ENCODE measurements at places on chromosomes 3 and 15.

GRCh38 chr3:171790898-171791691, 19.2 kb downstream of the PLD1 start:
- DNase-seq, result no peak

DNA sequence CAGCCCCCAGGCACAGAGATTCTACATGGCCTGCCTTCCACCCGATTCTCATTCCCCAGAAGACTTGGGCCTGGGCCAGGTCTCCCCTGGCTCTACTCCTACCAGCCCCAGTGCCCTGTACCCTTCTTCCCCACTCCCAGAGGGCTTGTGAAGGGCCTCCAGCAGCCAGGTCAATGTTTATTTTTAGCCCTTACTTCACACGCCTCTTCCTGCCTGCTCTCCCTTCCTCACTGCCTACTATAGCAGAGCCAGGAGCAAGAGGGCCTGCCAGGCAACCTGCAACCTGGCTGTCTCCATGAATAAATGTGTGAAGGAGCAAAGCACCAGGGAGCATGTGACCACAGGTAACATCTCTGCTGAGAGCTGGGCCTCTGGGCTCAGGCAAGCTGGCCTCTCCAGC, 26.4 kb upstream of the APEH start:
- peak; percentile 61 for DNase-seq

- no peak for DNase-seq
Observed at GRCh38 chr15:57285386-57285785, 90.9 kb upstream of the CGNL1 start.

GRCh38 chr3:15367059-15367458, 34.7 kb upstream of the SH3BP5 start:
- no peak for DNase-seq

DNA sequence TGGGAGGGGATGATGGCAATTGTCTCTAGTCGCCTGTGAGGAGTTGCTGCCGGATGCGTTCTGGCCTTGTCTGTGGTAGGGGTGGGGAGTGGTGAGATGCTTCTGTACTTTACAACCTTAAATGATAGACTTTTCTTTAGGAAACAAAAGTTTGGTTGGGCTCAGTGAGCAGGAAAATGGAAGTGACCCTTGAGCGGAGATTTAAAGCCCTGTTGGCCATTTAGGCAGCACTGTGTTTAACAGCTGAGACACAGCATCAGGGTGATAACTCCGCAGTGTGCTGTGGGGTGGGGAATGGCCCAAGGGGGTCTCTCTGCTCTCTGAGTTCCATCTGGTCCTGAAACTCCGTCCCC, 36.6 kb downstream of the SPSB4 start:
- DNase-seq, result no peak

GRCh38 chr3:145915787-145916186, 245.2 kb downstream of the PLOD2 start:
- no peak for DNase-seq

DNA sequence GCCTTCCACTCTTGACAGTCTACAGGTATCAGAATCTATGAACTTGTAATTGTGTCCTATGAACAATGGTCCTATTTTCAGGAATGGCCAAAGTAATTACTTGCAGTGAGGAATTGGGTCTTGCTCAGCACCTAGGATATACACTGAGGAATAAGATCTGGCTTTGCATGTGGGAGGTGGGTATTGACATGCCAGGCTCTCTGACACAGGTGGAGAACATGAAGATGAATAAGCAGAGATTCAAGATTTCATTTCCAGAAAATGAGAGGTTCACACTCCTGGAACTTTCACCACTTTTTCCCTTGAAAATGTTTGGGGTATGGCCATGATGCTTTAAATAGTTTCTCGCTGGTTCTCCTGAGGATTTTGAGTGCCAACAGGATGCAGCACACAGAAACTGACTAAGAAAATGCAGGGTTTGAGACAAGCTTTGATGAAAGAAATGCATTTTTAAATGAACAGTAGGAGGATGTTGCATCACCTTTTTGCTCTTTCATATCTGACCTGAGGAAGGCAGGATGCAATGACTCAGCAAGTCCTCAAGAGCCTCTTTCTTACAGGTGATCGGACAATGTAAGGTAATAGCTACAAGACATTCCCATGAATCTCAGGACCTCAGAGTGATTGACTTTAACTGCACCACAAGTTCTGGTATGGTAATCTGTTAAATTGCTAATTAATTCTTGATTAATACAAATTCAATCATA, 3.7 kb downstream of the HRG start:
- DNase-seq, result no peak

- peak; percentile 1 for DNase-seq
Observed at GRCh38 chr3:114649331-114649730, 355.5 kb downstream of the TIGIT start.

DNA sequence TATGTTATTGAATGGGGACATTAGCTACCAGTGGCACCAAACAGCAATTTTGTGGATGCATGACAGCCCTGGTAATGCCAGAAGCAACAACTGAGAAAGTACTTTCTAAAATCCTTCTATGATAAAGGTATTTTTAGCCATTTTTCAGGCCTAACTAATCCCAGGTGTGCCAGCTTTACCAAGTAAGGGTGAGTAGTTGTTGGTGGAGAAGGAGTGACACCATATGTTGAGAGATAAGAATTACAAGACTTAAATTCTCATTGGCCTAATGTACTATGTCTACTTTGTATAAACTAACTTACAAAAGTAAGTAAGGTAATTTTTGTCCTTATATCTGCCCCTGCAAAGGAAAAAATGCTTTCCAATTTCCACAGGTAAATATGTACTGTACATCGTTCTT, 4.1 kb upstream of the COX17 start:
- peak; percentile 58 for DNase-seq

DNA sequence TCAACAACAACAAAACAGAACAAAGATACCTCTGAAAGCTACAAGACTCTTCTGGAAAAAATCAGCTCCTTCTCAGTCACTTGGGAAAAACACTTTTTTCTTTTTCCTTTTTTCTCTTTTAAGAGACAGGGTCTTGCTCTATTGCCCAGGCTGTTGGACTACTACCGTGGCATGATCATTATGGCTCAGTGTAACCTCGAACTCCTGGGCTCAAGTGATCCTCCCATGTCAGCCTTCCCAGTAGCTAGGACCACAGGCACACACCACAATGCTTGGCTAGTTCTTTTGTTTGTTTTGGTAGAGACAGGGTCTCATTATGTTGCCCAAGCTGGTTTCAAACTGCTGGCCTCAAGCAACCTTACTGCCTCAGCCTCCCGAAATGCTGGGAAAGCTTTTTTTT, 12.8 kb downstream of the MYO9A start:
- DNase-seq, result no peak

- DNase-seq, result no peak
Observed at GRCh38 chr3:160553827-160554226, 11.5 kb downstream of the KPNA4 start.

DNA sequence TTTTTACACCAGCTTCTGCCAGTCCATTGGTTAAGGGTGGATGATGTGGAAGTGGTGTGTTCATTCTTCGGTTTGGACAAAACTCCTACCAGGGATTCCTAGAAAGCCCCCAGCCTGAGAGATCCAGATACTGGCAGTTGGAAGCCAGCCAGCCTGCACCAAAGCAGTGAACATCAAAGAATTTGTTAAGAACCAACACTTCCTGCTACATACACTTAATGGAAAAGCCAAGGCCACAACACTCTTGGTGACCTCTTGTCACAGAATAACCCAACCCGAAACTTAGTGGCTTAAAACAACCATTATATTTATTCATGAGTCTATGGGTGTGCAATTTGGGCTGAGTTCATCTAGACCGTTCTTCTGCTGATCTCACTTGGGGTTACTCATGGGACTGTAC, 42.9 kb upstream of the ADAMTS9 start:
- no peak for DNase-seq

DNA sequence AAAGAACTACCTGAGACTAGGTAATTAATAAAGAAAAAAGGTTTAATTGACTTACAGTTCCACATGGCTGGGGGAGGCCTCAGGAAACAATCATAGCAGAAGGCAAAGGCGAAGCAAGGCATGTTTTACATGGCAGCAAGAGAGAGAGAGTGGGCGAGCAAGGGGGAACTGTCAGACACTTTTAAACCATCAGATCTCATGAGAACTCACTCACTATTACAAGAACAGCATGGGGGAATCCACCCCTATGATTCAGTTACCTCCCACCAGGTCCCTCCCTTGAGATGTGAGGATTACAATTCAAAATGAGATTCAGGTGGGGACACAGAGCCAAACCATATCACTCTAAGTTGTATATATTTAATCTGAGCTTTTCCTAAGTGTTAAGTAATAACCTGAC, 79.0 kb upstream of the MLF1 start:
- DNase-seq, result no peak

DNA sequence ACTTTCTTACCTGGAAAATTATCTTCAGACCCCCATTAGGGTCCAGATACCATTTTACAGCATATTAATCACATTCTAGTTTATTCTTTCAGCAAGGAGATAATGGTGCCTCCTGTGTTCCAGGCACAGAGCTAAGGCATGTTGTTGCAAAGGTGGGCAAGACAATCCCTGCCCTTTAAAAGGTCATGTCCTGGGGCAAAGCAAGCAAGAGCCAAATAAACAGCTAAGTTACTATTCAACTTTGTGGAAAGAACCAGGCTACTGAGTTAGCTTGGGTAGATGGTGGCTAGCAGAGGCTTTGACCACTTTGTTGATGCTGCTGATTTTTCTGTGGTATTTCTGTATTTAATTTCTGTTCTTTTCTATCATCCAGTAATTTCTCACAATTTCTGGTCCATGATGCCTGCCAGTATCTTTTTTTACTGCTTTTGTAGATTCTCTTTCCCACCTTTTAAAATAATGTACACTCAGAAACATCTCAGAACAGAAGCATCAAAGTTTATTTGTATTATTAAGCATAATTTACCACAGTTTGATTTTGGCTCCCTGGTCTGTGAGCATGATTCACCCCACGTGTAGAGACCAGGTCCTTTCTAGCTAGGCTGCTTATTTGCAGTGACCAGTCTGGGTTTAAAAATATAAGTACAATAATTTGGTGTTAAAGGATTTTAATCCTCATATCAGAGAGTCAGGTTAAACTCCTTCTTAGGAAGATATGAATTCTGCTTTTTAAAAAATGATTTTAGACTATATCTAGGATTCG, 71.5 kb downstream of the LRRC28 start:
- DNase-seq, result no peak

DNA sequence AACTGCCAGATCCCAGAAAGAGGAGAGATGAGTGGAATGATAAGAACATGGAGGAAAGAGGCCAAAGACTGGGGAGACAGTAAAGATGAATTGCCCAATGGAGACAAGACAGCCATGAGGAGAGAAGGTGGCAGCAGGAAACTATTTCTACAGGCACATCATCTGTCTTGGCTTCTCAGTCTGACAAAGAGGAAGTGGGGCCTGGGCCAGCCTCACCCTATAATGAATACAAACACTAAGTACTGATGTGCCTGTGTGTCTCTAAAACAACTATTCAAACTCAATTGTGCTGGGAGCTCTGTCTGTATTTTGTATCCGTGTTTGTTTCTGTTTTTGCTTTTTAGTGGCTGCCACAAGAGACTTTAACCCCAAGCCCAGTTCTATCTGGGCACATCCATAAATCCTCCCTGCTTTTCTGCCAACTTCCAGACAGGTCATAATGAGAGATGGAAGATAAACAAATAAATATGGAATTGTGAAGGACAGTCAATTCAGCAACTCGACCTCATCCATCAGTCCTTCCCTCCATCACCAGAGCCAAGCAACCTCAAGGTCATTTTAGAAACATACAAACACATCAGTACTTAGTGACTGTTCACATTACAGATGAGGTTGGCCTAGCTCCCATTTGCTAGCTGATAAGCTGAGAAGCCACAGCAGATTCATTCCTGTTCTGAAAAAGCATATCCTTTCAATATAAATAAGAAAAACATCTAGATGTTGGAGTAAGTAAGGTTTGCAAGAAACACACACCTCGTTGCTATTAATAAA, 116.7 kb downstream of the CADPS start:
- no peak for DNase-seq

DNA sequence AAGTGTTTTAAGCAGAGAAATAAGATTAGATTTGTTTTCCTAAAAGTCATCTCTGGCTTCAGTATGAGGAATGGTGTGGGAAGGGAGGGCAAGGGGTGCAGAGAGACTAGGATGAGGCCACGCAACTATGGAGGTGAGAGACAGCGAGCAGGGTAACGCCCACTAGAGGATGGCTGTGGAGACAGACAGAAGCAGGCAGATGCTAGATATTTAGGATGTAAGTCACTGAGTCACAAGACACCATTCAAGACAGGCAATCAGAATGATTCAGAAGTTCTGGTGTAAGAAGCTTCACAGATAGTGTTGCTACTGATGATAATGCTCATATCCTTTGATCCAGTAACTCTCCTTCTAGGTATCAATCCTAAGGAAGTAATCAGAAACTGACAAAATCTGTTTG, 19.1 kb downstream of the HSPBAP1 start:
- DNase-seq, result no peak

GRCh38 chr3:169512991-169513390, 150.5 kb downstream of the MECOM start:
- DNase-seq, result no peak

DNA sequence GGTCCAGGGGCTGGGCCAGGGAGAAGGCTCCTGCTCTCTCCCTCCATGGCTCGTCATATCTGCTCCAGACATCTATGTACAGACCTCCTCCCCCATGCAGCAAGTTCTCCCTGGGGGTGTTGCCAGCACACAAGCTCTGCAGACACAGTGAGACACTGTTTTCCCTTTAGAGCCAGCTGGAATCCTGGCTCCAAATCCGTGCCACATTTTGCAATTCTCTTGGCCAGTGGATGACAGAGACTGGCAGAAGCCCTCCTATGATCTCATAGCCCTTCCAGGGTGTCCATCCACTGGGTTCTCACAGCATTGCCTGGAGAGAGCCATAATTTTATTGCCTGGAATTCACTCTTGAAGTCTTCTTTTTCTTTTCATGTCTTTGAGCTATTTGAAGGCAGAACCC, 203.9 kb downstream of the TLE3 start:
- peak; percentile 9 for DNase-seq

- DNase-seq, result peak; percentile 28
Observed at GRCh38 chr3:120550546-120550945, 45.6 kb upstream of the NDUFB4 start.

GRCh38 chr3:132587401-132587800, 9.7 kb upstream of the ACKR4 start:
- no peak for DNase-seq

DNA sequence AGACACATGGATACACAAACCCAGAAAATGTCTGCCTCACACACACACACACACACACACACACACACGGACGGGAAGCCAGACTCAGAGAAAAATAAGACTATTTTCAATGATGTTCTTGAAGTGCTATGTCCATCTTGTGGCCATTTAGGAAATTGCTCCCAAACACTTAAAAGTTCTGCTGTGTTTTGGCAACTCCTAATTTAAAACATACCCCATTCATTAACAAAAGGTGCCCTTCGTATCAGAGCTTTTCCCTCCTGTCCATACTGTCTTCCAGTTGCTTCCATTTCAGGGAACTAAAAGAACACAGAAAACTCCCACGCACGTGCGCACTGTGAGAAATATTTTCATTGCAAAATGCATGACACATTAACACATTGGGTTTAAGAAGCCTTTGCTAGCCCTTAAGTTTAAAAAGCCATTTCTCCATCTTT, 44.6 kb downstream of the SLC12A1 start:
- DNase-seq, result peak; percentile 62

All from NB4 (cell line).